Epithelial cell of proximal tubule (primary cell): ENCODE measurements at places on chromosomes 4 and X. TPM values are rescaled to one million over a fixed set of nuclear protein-coding genes. Genes with fewer than 3 reads are reported as not detected.
A peak's percentile ranks its signal among the peaks of the same experiment; 100 is the strongest.

DNA sequence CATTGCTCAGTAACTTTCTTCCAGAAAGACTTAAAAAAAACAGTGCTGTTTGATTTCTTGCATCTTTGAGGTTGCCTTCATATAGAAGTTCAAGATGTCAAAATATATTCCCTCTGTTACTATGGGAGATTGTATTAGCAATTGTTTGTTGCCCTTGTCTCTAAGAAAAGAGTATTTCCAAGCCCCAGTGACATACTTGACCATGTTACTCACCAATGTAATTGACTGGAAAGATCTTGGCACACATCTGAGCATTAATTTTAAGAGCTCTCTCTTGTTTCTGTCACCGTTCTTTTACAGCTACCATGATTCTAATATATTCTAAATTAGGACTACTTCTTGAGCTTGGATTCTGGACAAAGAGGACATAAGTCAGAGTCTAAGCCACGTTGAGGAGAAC, 902.7 kb upstream of the EPHA5 start:
- DNase-seq, result peak; percentile 86

DNA sequence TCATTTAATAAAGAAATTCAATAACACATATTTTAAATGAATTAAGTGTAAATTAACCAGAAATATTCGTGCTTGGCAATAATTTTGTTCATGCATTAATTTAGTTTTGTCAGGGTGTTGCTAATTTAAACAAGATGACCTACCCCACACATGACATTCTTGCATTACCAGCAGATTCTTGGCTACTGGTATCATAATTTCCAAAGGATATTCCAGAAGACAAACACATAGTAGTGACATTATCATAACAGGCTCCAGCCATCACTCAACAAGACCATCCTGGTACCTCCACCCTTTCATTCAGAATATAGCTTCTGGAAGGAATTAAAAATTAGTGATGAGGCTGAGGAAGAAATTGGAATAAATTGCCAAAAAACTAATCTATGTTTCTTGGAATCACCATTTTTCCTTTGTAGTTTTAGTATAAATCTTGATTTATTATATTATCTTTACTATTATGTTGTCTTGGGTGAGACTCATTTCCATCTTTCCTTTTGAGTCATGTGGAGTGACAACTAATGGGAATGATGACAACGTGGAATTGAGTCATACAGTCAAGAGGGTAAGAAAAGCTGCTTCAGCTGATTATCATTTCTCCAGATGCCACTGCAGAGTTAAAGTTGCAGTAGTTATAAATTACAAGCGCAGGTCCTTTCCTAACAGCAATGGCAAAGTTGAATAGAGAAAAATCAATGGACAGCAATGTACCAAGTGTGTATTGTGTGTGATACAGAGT, 30.9 kb upstream of the HHIP start:
- no peak for DNase-seq

- DNase-seq, result no peak
Observed at GRCh38 chr4:184536065-184536880, 61.9 kb upstream of the IRF2 start.

DNA sequence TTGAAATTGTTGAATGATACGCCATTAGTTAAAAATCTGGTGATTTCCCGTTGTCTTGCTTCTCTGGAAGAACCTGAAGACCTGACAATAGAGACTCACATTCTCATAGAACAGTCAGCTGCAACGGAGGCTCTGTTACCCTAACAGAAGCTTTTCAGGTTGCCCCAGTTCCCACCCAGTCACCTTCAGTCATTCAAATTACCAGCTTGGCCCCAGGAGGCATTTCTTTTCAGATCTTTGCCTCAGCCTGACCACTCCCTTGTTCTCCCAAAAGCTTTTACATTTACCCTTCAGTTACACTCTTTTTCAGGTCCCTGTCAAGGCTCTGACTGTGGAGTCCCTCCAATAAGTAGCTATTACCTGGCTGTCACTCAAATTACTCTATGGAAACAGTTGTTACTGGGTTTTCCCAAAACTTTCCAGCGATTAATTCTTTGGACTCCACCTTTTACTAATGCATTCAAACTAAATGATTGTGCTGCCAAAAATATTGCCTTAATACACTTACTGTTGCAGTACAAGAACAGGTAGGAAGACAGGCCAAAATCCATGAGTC, 162.2 kb upstream of the FTHL17 start:
- no peak for DNase-seq

The MAGEA1 gene
- total RNA-seq, result not detected in 2 replicates

The RTL5 gene
- total RNA-seq, result 0.86 and 0.94 TPM in 2 replicates
